HuH-7.5 (cell line): ENCODE measurements at places on chromosomes 7 and 10.

GRCh38 chr7:130894146-130894908 is 160.3 kb upstream of the KLF14 start:
- DNase-seq = no peak

- no peak for DNase-seq
These were observed 260.9 kb upstream of the PLPP4 start for GRCh38 chr10:120195984-120196712.

DNA sequence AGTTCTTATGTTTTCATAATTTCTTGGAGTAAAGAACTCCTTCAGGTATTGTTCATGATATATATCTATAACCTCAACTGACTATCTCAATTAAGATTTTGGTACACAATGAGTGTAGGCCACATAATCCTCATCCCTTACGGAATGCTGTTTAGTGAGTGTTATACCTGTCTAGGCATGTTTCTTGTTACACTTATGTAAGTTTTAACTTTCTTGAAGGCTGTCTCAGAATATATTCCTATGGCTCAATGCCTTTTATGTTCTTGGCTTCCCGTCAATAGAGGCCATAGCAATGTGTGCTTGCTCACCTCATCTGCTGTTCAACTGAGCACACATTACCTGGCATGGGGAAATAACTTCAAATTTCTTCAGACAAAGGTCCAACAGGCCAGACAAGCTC is 185.1 kb downstream of the CTTNBP2 start:
- DNase-seq = no peak

DNA sequence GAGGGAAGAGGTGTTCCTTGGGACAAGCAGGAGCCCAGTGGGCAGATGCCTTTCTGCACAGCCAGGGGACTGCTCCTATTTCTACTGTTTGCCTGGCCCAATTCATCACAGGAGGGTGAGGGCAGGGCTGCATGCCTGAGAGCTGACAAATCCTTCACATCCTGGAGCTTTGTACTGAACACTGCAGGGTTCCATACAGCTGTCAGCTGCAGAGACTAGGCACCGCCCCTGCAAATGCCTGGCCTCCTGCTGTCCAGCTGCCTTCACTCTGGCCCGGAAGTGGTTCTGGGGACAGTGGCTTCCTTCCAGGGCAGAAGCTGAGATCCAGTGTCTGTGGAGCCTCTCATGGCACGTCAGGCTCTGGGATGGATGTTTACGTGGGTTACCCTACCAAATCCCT is 470.7 kb downstream of the DNAJB6 start:
- DNase-seq = no peak

DNA sequence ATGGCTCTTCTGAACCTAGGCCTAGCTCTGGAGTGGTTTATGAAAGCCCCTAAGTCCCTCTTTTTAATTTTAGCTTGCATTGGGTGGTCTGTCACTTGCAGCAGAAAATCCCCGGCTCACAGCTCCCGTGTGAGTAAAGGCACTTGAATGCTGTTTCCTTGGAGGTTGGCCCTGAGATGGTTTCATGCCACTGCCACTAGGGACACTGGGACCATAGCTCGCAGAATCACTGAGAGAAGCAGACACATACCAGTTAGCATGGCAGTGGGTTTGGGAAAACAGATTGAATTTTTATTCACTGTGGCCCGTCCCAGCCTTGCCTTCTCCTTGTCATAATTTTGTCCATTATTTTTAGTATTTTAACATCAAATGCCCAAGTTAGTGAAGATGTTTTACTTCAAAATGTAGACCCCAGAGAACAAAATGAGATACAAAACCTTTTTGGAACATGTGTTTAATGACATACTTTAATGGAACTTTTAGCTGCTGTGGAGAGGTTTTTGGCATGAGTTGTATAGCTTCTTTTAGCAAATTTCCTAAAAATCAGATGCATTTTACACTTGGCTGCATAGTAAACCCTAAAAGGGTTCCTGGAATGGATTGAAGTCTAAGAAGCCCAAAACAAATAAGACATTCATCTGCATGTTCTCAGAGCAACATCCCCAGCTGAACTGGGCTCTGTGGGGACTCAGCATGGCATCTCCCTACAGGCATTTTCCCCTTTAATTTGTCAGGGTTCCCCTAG is 259.7 kb upstream of the PITRM1 start:
- no peak for DNase-seq

- no peak for DNase-seq
These were observed 694.5 kb upstream of the PCDH15 start for GRCh38 chr10:55495555-55495954.

GRCh38 chr10:28411648-28412047 is 108.8 kb upstream of the MPP7 start:
- no peak for DNase-seq

DNA sequence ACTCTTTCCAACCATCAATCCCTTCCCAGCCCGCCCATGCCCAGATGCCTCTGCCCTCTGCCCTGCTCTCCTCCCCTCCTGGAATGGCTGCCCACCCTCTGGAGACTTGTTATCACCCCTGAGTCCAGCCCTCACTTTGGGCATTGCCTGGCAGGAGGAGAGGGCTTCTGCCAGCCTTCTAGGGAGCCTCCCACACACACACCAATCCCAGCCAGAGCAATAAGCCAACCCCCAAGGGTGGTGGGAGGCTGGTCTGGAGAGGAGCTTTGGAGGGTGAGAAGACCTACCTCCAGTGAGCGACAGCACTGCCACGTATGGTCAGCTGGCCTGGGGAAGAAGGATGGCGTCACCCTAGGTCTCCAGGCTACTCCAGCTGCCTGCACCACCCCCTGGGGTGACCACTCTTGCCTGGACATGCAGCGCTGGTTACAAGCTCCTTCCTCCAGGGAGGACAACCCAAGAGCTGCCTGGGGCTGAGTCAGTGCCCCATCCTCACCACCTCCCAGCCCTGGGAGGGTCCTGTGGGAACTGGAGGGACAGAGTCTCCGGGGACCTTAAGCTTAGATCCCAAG is 8.4 kb downstream of the C10orf105 start:
- no peak for DNase-seq

GRCh38 chr7:151735186-151735850 is 141.6 kb downstream of the PRKAG2 start:
- DNase-seq = no peak

DNA sequence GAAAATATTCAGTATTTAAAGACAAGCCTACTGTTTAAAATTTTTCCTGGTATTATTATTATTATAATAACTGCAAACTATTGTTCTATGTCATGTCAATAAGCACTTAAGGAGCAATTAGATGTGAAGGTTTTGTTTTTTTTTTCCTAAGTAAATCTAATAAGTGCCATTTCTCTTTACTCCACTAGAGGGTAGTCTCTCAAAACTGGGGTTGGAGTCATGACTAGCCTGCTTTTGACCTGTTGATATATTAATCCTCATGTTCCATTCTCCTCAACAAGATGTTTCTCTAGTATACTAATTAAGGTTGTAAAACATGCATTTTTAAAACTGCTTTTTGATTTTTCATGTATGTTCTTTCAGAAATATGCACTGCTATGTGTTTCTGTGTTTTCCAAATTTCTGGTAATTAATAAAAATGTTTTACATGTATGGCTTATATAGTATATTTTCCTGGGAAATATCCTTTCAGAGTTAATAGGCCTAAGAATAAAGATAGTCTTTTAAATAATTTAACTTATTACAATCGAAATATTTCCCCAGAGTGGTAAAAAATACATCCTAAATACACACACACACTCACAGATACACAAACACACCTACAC is 1.0 kb upstream of the LRRN3 start:
- peak; percentile 26 for DNase-seq

GRCh38 chr7:143958781-143959180 is 4.1 kb downstream of the OR2F1 start:
- no peak for DNase-seq

- DNase-seq = no peak
These were observed 141.7 kb downstream of the DLG5 start for GRCh38 chr10:77784856-77785255.

DNA sequence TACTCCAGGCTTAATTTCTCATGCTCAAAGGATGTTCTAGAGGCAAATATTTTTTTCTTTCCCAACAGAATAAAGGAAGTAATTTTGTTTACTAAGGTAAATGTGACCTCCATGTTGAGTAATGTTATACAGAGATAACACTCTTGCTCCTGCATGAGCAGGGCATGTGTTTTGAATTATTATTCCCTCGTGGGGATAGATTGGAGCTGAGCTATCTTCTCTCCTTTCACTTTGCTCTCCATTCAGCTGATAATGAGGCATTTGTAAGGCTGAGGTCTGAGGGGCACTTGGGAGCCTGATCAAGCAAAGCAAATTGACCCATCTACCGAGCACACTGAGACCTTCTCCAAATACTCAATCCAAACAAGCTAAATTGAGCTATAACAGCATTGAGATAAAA is 50.7 kb upstream of the GHITM start:
- DNase-seq = no peak

DNA sequence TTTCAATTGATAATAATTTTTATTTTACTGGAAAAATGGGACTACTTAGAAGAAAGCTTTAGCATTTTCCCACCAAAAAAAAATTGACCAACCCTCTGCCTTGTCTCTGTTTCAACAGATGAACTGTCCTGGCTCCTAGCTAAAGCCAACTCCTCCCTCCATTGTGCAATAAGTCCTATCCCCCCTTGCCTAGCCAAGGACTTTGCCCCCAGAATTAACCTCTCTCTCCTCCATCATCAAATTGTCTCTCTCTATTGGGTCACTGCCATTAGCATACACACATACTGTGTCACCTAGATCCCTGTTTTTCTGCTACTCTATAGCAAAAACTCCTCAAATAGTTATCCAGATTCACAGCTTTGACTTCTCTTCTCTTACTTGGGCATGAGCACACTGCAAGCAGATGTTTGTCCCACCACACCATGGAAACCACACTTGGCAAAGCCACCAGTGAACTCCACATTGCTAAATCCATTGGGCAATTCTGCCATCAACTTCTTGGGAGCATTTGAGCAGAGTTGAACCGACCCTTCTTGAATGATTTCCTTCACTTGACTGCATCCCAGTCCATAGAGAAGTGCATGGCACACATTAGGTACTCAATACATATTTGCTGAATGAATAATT is 91.4 kb upstream of the NEBL start:
- no peak for DNase-seq

DNA sequence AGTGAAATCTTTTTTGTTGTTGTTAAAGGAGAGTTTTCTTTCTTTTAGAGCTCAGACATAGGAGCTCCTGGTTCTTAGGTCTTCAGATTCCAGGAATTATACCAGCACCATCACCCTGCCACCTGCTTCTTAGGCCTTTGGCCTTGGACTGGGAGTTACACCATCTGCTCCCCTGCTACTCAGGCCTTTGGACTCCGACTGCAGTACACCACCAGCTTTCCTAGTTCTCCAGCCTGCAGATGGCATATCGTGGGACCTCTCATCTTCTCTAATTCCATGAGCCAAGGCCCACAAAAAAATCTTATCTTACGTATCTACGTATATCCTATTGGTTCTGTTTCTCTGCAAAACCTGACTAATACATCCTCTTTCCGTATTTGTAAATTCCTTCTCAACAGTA is 5.1 kb upstream of the TACC2 start:
- no peak for DNase-seq

- DNase-seq = no peak
These were observed 89.6 kb downstream of the FOXL3 start for GRCh38 chr7:379456-380138.

GRCh38 chr7:12436896-12437535 is 33.4 kb upstream of the VWDE start:
- no peak for DNase-seq

DNA sequence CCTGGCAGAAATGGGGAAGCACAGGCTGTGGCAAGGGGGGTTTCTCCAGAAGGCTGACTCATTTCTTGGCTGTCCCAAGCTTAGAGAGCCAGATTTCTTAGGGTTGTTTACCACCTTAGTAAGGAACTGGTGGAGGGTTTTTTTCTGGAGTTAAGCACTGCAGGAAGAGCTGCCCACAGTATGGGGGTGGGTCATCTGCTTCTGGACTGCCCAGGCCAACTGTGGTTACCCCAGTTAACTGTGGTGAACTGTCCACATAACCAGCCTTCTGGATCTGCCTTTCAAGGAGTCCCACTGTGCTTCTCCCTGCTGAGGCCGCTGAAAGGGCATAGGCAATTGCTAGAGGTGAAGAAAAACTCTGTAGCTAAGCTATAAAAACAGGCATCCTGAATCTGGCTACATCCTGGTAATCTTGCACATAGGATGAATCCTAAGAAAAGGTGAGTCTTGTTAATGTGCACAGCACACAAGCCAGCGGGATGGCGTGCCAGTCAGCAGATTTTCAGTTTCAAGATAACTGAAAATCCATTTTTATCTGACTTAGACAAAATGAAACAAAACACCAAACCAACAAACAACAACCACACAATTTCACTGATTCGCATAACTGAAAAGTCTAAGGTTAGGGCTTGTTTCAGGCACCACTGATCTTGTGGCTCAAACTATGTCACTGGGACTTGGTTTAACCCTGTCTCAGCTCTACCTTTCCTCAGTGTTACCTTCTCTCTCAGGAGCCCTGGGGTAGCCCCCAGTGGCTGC is 21.6 kb upstream of the TSPAN33 start:
- no peak for DNase-seq

DNA sequence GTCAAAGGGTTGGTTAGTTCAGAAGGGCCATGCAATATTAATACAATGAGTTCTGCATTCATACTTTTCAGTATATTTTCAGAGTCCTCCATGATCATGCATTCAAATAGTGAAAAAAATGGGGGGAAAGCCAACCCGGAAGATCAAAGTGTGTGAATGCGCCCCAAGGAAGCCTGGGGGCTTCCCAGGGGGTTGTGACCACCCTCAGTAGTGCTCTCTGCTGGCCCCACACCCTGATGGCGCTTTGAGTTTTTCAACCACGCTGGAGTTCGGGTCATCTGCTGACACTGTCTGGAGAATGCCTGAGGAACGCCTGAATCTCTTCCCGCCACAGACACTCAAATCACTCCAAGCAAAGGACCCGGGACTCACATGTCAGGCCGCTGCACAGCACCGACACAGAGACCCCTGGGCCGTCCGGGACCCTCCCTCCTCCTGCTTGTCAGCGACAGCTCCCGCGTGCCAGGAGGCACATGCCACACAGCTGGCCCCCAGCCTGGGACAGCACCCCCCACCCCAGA is 1.0 kb downstream of the TNS3 start:
- DNase-seq = no peak

- no peak for DNase-seq
These were observed 300.4 kb upstream of the NFE2L3 start for GRCh38 chr7:25851332-25852210.

DNA sequence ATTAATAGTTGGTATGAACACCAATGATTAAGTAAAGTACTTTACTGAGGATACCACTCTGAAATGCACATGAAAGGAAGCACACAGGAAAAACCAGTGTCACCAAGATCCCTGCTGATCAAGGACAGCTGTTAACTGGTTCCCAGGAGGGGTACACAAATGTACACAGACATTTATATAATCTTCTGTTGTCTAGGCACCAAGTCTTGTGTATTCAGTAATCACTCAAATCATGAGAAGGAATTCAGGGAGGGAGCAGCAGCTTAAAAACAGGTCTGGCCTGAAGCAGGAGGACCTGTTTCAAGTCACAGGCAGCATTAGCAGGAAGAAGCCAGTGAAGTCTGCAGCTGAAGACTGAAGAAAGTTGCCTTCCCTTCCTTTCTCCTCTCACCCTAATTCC is 18.7 kb downstream of the MPP7 start:
- no peak for DNase-seq
